NT2/D1 (cell line): ENCODE measurements at places on chromosomes 4 and X.

- no peak for DNase-seq
Measured at GRCh38 chr4:14916554-14917297, 85.6 kb upstream of the CPEB2 start.

DNA sequence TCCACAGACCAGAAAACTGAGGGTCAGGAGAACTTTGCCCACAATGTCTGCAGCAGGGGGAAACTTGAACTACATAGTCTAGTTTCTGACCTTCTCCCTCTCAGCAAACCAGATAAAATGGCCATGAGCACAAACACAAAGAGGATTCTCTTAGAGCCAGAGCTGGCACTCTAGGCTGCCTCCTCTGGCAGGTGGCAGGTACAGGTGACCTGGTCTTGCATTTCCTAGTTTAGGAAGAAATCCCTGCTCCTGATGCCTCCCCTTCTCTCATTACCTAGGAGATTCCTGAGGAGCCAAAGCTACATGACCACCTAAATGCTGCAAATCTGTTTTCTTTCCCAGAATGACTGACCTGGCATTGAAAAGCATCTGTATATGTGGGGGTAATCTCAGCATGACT is 45.1 kb downstream of the ARHGEF9 start:
- no peak for DNase-seq

- DNase-seq, result no peak
Measured at GRCh38 chr4:75502671-75503070, 11.5 kb downstream of the RCHY1 start.

DNA sequence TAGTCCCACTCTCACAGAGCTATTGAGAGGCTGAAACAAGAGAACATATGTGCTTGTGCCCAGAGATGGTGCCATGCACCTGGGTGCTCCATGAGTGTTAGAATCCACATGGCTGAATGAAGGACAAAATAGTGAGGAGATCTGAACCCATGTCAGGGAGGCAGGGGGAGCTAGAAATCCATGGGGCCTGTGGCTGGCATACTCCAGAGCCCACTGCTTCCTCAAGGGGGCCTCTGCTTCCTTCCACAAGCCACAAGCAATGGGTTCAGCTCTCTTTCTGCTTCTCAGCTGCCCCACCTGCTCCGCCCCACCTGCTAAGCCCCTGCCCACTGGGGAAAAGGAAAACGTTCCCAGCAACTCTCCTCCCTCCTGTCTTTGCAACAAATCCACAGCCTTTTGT is 46.1 kb downstream of the PJA1 start:
- DNase-seq, result no peak

GRCh38 chr4:1234309-1234695 is 14.6 kb downstream of the CTBP1 start:
- DNase-seq, result no peak

DNA sequence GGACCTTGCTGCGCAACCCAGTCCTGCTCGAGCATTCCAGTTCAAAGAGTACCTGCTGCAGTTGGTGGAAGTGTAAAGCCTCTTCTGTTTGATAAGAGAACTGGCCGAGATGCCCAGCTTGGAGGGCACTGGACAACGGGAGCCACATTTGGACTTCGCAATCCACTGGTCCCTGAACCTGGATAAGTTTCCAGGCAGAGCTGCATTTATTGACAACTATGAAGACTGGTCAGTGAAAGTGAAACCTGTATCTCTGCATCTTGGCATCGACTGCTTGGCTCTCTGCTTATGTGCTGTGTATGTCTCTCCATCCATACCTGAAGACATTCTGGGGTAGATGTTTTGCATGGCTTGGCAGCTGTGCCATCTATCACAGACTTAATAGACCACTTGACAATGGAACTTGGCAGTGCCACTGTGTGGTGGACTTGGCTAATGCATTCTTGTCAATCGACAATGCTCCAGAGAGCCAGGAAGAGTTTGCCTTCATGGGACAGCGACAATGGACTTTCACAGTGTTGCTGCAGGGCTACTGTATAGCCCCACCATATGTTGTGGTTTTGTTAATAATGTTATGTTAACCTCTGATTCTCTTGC is 43.5 kb upstream of the ZBTB33 start:
- no peak for DNase-seq

- no peak for DNase-seq
Measured at GRCh38 chrX:73577361-73577760, 14.4 kb downstream of the CHIC1 start.
